GM12864 (cell line): ENCODE measurements at places on chromosomes 2 and 18.

DNA sequence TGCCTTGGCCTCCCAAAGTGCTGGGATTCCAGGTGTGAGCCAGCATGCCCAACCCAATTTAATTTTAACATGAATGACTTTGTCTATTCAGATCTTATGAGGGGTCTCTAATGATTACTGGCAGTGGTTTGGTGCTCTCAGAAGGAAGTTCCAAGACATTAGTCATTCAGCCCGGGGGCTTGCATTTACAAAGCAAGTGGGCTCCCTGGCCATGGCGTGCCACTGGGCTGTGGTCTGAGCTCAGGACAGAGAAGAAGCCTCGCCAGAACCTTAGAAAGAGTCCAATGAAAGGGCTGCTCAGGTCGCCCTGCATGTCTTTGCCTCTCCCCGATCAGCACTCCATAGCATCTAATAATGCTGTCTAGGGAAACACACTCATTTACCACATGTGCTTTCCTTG is 182.6 kb upstream of the CHAC2 start:
- no peak for DNase-seq

GRCh38 chr2:168926621-168927386 is 25.7 kb downstream of the G6PC2 start:
- DNase-seq: no peak

- no peak for DNase-seq
These were observed 25.8 kb downstream of the SPEG start for GRCh38 chr2:219460424-219460926.

- DNase-seq: no peak
These were observed 294.4 kb upstream of the EPC2 start for GRCh38 chr2:148350199-148350598.

GRCh38 chr2:239106314-239106908 is 258.5 kb downstream of the TWIST2 start:
- no peak for DNase-seq

- DNase-seq: no peak
These were observed 1176.2 kb downstream of the SUCLG1 start for GRCh38 chr2:83282841-83283240.

GRCh38 chr18:45275367-45276113 is 339.7 kb upstream of the SLC14A2 start:
- DNase-seq: peak; percentile 15

DNA sequence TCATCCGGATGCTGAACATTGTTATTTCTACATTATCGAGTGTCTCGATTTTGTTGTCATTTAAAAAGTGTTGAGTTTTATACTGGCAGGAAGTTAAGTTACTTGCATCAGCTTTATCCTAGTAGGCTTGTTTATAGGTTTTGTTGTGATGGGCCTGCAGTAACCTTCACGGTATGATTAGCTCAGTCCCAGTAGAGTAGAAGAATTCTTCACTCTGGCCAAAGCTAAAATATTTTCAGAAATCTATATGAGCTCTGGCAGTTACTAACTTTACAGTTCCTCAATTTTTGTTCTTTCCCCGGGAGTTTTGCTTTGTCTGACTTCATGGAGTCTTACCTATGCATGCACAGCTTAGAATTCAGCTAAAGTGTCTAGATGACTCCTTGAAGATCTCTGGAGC is 294.9 kb downstream of the NAPG start:
- DNase-seq: no peak

DNA sequence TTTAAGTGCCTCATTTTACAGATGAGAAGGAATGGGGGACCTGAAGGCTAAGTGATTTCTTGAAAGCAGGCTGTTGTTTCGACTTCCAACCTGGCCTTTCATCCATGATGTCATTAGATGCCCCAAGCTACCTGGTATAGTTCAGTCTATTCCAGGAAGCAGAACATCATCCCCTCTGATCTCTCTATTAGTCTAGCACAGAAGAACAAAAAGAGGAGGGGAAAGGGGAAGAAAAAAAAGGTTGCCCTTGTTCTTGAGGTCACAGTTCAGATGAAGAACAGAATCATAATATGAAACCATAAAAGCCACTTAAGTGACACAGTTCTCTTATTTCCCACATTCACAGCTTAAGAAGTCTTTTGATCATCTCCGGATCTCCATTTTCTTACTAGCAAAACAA is 386.2 kb upstream of the HNRNPA3 start:
- no peak for DNase-seq

DNA sequence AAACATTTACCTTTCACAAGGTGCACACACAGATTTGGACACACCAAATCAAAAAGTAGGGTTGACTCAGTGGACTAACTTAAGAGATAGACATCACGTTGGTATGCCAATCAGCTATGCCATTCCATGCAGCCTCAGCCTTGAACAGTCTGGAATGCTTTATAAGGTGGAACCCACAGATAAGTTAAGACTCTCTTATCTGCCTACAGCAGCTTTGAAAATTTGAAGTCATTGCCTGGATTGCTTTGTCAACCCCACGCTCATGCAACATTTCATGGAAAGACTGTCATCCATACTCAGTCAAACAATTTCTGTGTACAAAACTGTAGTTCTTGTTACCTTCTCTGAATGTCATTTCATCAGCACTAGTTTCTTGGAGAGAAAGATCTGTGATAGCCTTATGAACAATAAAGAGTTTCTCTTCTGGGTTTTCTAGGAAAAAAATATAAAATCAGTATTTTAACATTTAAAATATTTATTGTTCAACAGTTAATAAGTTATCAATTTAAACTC is 1.2 kb downstream of the ERMN start:
- DNase-seq: no peak

GRCh38 chr2:157780211-157780610 is 95.9 kb downstream of the ACVR1 start:
- DNase-seq: no peak

DNA sequence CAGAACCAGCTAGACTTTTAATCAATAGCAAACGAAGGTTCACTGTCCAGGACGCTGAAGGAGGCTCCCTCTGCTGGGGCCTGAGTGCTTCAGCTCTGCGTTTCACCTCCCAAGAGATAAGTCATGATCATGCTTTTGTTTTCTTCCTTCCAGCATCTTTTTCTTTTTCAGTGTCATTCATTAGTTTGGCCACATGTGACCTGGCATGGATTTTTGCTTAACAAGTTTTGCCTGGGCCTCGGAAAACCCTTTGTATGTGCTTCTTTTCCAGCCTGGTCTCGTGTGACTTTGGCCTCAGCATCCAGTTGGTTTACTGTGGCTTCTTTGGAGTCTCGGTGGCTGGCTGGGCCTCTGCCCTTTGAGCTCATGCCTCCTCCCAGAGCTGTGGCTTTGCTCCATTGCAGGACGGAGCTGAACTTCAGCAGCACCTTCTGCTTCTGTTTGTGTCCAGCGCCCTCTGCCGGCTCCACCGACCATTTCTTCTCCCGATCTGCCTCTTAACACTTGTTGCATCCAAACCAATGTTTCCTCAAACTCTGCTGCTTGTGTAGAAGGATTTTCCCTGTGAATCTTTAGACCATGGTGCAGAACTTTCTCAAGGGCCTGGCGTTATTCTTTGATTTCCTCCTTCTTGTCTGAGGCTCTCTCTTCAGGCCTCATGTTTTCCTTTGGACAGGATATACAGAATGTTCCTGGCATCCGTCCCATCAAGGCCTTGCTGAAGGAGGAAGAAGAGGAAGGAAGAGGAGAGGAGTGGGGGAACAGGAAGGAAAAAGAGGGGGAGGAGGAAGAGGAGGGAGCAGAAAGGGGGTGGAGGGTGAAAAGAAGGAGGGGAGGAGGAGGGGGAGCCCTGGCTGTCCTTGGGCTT is 23.6 kb upstream of the HES6 start:
- DNase-seq: peak; percentile 31

DNA sequence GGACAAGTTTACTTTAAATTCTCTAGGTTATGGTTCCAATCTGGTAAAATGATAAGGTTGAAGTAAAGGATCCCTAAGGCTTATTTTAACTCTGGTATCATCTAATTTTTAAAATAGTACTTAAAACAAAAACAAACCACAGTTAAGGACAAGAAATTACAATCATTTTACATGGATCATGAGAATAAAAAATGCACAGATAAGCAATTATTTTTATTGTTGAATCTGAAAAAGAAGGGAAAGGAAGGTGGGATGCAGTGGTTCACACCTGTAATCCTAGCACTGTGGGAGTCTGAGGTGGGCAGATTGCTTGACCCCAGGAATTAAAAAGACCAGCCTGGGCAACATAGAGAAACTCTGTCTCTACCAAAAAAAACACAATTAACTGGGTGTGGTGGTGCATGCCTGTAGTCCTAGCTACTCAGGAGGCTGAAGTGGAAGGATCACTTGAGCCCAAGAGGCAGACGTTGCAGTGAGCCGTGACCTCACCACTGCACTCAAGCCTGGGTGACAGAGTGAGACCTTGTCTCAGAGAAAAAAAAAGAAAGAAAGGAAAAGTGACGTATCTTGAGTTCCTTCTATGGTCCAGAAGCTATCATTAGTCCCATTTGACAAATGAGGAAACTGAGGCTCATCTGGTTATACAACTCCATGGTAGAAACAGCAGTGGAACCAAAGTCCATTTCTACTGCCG is 2.5 kb downstream of the TNFAIP6 start:
- DNase-seq: no peak

GRCh38 chr2:214807653-214808052 is 1.8 kb downstream of the BARD1 start:
- DNase-seq: no peak

GRCh38 chr18:36196238-36196995 is 9.1 kb downstream of the MOCOS start:
- DNase-seq: no peak

GRCh38 chr2:36965751-36966369 is 476 bp downstream of the STRN start:
- DNase-seq: no peak

DNA sequence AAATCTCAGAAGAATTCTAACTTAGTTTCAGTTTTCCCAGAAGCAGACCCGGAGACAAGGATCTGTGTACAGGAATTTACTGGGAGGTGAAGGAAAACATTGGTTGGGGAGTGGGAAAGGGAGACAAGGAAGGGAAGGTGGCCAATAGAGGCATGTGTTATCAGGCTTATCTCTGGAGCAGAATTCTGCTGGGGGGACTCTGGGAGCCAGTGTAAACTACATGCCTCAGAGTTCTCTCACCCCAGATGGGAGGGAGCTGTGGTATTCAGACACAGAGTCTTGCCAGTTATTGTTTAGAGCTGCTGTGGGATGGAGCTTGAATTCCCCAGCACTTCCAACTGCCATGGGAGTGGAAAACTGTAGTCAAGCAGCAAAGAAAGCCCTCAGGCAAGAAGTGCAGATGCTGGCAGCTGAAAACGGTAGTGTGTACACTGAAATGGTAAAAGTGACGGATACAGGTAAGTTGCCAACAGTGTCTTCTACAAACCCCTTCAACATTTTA is 19.0 kb downstream of the DNPEP start:
- DNase-seq: no peak

DNA sequence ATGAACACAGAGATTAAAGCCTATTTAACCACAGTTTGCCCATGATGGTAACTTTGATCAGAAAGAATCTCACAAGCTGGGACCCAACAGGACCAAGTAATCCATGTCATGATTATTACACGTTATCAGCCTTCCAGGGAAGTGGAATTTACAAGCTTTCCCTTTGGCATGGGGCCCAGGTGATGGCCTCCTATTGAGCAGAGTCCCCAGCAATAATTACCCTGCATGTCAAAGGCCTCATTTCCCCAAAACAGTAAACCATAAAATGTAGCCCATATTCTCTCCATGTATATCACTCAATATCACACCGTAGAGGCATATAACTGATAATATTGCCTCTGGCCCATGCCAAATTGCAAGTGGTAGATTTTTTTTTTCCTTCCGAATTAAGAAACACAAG is 38.9 kb downstream of the PRKRA start:
- DNase-seq: no peak

- peak; percentile 27 for DNase-seq
These were observed 87.6 kb downstream of the TTC27 start for GRCh38 chr2:32715391-32715841.

- DNase-seq: no peak
These were observed 174.0 kb upstream of the PIEZO2 start for GRCh38 chr18:11323359-11323819.

- no peak for DNase-seq
These were observed 72.0 kb upstream of the EPB41L5 start for GRCh38 chr2:119940856-119941255.

DNA sequence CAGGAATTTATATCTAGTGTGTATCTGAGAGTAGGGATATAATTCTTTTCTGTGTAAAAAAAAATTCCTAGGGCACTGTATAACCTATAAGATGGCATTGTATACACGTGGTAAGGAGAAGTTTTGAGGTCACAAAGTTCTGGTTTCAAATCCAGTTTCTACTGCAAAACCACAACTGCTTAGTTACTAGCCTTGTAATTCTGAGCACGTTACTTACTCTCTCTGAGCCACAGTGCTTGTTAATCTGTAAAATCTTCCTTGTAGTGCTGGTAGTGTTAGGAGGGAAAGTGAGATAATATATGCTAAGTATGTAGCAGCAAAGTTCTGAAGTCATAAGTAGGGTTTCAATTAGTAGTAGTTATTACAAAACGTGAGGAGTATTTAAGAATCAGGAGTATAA is 175.4 kb downstream of the SATB2 start:
- no peak for DNase-seq

DNA sequence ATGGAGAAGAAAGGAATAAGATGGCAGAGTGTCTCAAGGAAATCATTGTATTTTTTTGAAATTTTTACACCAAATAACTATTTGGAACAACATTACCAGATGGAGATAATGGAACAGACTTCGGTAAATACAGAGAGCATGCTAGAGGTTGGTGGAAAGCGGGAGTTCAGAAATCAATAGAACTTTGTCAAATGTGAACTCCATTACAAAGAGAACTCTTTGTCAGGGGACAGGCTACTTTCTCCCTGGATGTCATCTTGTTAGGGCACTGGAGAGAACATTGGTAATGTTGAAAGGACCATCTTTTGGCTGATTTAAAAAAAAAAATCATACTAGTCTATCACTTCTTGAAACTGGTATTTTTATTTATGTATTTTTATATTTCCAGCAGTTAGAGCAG is 30.8 kb downstream of the DCC start:
- DNase-seq: no peak

DNA sequence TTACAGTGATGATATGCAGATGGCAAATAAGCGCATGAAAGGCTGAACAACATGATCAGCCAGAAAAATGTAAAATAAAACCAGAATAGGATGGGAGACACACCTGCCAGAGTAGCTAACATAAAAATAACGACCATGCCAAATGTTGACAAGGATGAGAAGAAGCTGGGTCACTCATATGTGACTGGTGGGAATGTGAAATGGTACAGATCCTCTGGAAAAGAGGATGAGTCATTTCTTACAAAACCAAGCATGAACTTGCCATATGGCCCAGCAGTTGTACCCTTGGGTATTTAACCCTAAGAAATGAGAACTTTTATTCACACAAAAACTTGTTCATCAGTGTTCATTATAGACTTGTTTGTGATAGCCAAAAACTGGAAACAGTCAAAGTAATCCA is 143.8 kb downstream of the SH3BP4 start:
- DNase-seq: no peak

GRCh38 chr2:16137080-16137755 is 196.9 kb downstream of the MYCN start:
- DNase-seq: no peak

DNA sequence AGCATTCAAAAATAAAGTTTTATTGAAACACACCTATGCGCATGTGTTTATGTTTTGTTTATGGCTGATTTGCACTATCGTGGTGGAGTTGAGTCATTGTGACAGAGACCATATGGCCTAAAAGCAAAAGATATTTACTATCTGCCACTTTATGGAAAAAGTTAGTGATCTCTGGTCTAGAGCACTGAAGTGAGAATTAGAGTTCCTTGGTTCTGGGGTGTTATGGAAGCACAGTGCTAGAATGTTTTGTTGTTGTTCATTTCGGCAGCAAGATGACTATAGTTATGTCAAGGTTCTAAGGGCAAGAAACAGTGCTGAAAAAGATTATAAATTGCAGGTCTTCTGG is 416.5 kb downstream of the SLC4A3 start:
- no peak for DNase-seq
